MV-4-11 (cell line): ENCODE measurements at places on chromosomes 6 and 20.

- DNase-seq: no peak
Observed at GRCh38 chr6:115982453-115982852, 78.2 kb downstream of the FRK start.

DNA sequence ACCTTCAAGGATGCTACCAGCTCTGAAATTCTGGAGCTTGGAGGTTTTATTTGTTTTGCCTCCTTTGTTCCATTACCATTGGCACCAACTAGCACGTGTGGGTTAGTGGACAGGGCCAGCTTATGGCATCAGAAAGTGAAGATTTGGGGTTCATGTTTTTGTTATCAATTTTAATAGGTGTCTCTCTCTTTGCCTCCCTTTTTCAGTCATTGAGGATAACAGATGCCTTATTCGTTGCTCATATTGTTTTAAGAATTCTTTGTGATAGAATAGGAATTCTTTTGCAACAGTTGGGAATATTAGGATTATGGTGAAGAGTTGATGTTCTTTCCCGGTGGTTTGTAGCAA lies 22.9 kb downstream of the TMC2 start:
- no peak for DNase-seq

DNA sequence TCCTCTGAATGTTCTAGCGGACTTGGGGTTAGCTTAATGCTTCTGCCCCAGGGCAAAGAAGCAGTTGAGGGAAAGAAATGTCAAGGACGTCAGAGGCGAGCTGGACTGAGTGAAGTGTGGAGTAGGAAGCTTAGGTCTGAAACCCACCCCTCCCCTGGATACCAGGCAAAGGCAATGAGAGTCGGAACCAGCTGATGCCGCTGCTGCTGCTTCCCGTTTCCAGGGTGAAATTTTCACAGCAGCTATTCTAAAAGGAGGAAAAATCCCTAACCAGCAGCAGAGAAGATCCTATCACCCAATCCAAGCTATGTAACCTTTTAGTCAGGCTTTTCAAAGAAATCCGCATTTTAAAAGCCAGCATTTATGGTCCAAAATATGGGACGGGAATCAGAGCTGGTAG lies 564.3 kb downstream of the LMBRD1 start:
- no peak for DNase-seq

DNA sequence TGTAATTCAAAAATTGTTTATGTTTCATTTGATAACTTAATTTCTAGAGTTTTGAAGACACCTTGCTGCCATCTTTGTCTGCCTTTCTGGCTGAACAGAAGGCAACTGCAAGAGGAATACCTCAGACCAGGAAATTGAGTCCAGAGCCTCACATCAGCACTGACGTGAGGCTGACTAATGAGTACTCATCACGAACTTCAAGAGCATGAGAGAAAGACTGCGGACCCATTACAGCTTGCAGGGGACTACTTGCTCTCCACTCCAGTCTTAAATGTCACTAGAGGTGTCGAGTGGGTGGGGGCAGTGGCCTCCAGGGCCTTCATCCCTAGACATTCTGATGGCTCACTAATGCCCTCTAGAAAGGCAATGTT lies 109.5 kb upstream of the SSTR4 start:
- no peak for DNase-seq

DNA sequence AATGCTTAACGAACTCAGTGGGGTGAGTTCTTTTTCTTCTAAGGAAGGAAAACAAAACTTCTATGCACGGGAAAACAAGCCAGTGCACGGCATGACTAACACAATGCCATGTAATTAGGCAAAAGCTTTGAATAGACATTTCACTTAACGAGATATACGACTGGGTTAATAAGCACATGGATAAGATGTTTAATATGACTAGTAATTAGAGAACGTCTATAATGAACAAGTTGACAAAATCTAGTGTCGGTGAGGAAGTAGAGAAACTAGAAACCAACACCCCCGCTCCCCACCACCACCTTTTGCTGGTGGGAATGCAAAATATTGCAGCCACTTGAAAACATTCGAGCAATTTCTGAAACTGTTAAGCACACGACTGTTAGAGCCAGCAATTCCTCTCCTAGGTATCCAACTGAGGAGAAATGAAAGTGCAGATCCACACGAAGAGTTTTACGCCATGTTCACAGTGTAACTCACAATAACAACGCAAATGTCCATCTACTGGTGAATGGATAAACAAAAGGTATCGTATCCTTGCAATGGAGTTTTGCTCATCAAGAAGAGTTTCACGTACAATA lies 644.9 kb upstream of the AGPAT4 start:
- no peak for DNase-seq

- DNase-seq: peak; percentile 47
Observed at GRCh38 chr6:167089243-167090142, 33.4 kb upstream of the CCR6 start.

GRCh38 chr20:31717478-31718201 lies 5.0 kb downstream of the BCL2L1 start:
- DNase-seq: no peak

- no peak for DNase-seq
Observed at GRCh38 chr6:49142421-49143151, 320.5 kb downstream of the MMUT start.

DNA sequence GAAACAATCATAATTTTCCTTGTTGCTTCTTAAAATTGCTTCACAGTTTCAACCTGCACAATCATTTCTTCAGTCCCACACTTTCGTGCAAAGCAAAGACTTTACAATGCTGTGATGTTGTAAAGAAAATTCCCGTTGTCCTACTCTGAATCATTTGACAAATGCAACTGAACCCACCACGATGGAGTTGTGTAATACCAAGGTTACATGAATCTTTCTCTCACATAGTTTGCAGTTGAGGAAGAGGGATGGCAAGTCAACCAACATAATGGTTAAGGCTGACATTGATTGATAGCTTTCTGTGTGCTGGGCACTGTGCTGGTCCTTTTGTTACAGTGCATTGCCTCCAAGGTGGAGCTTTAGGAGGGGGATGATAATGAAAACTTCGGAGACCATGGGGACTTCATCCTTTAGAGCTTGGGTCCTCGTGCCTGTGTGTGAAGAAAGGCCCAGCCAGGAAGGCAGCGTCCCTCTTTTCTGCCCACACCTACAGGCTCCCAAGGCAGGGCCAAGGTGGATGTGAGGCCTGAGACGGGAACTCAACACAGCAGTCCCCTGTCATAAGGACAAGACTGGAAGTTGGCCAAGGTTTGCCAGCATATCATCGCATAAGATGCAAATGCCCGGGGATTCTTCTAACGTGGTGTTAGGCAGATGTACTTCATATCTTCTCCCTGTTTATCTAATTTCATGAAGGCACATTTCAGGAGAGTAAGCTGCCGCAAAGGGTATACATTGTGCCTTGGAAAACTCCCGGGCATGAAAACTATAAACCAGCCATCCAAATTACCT lies 96.9 kb downstream of the LY86 start:
- peak; percentile 92 for DNase-seq

GRCh38 chr6:87277123-87277522 lies 45.3 kb upstream of the SMIM8 start:
- no peak for DNase-seq

DNA sequence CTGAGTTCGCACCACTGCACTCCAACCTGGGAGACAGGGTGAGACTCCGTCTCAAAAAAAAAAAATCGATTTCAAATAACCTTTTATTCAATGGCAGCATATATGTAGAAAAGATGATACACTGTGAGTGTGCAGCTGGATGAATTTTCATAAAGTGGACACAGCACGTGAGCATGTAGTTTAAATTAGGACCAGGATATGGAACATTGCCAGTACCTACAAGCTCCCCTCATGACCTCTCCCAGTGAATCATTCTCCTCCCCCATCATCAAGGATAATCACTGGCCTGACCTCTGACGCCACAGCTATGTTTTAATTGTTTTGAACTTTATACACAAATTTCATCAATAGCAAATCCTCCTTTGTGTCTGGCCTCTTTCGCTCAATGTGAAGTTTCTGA lies 53.8 kb upstream of the HDAC2 start:
- DNase-seq: no peak

GRCh38 chr6:107753778-107754177 lies 70.3 kb downstream of the SCML4 start:
- DNase-seq: no peak

DNA sequence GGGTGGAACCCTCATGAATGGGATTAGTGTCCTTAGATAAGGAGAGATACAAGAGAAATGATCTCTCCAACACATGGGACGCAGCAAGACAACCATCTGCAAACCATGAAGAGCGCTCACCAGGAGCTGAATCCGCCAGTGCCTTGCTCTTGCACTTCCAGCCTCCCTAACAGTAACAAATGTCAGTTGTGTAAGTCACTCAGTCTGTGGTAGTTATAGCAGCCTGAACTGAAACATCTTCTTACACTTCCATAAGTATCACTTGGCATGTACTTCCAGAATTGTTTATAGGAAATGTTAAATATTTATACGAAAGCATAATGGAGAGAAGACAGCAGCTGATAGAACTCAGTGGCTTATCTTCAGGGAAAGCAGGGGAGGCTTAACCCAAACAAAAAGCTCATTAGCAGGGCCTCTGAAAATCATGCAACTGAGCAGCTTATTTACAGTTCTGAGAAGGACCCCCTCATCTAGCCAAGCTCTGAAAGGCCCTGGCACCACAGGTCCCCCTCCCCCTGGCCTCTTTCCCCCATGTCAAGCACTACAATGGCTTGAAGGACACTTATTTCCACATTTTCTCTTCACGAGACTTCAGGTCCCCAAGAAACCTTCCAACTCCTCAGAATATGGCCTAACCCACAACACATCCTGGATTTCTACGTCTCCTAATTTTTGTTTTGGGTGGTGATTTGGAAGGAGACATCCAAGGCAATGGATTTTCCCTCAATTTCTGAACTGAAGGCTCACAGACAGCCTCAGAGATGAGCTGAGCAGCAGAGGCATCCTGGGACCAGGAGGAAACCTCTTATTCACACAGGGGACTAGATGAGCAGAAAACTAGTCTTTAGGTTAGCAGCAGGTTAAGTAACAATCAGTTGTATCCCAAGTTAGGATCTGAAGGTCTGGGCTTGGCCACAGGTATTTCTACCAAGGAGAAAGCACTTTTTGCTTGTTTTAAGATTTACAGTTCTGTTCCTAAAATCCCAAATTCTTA lies 49.1 kb downstream of the GCLC start:
- no peak for DNase-seq

- DNase-seq: no peak
Observed at GRCh38 chr6:12119085-12119588, 107.0 kb downstream of the HIVEP1 start.

GRCh38 chr6:82534876-82535275 lies 171.3 kb downstream of the TPBG start:
- no peak for DNase-seq

- DNase-seq: peak; percentile 25
Observed at GRCh38 chr6:99434702-99435530, 9.8 kb upstream of the PNISR start.

DNA sequence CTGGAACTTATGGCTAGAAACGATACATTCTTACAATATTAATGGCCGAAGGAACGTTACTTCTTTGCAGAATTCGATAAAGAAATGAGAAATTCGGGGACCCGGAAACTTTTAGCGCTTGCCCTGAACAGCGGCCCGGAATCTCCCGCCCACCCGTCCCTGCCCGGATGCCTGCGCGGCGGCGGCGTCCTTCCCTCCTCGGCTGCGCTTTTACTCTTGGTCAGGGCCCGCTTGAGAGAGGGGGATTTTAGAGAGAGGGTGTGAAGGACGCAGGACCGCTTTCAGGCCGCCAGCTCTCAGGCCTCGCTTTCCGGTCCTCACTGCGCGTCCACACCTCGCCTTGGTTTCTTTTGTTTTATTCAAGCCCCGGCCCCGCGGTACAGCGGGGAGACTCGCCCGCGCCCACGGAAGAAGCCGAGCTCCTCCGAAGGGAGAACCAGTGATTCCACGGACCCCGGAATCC lies 243.7 kb downstream of the ARID1B start:
- peak; percentile 41 for DNase-seq

DNA sequence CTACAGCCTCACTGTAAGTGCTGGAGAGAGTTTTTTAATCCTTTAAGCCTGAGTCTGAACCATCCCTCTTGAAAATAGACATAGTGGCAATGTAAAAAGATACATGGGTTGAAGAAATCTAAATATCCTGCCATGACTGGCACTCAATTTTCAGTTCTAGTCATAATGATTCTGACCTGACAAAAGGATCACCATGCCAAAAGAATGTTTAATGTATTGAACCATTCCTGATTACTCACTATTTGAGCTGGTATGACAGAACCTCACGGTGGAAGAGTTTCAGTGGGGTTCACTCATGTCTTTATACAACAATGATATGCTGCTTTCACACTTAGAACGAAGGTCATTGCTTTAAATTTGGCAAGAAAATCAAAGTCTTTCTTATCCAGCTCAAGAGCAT lies 93.4 kb downstream of the HIVEP2 start:
- DNase-seq: no peak

- no peak for DNase-seq
Observed at GRCh38 chr6:21999012-21999528, 297.8 kb downstream of the PRL start.

DNA sequence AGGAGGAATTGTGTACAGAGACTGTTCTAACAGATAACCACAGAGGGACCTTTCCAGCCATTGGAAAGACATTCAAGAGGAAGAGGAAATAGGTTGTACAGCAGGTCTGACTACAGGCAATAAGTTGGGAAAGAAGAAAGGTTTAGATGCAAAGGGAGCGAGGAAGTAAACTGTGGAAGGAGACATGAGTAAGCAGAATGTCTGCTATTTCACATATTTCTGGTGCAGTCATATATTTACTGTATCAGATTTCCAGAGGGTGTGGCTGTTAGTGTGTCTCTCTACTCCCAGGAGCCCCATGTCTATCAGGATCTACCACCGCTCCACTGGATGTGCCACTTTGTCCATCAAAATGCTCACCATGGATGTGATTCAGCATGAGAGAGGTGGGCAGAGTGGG lies 25.9 kb downstream of the MRS2 start:
- peak; percentile 15 for DNase-seq

GRCh38 chr6:112660626-112661025 lies 313.5 kb downstream of the RFPL4B start:
- DNase-seq: no peak

- peak; percentile 91 for DNase-seq
Observed at GRCh38 chr6:167090171-167090570, 32.7 kb upstream of the CCR6 start.

- DNase-seq: no peak
Observed at GRCh38 chr6:155894758-155895157, 439.1 kb upstream of the NOX3 start.

GRCh38 chr20:19211661-19212468 lies 577 bp upstream of the SLC24A3 start:
- DNase-seq: no peak

- no peak for DNase-seq
Observed at GRCh38 chr20:62370115-62370806, 3.1 kb upstream of the LAMA5 start.

DNA sequence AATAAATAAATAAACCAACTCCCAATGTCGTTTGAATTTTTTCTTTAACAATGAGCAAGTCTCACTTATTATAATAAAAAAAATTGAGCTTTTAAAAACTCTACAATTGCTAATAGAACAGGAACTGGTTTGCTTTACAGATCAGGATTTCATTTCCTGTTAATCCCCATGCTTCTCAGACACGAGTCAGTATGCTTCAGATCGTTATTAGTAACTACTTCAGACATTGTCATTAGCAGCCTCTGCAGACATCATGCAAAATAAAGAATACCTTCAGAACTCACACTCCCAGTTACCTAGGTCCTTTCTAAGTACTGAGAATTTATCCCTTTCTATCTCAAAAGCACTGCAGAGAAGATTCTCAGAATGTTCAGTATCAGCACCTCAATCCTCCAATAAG lies 10.0 kb upstream of the FAM210B start:
- DNase-seq: peak; percentile 7

- DNase-seq: no peak
Observed at GRCh38 chr20:39398656-39399055, 436.5 kb downstream of the DHX35 start.
